ENCODE measurements at places on chromosomes 4 and X.

GRCh38 chr4:124642846-124643245 lies 69.7 kb downstream of the ANKRD50 start:
- no peak for DNase-seq

- DNase-seq, result peak; percentile 19
These were observed 139.2 kb downstream of the PCDH18 start for GRCh38 chr4:137393044-137393443.

GRCh38 chr4:181676546-181676945 lies 566.7 kb upstream of the TENM3 start:
- DNase-seq, result no peak

DNA sequence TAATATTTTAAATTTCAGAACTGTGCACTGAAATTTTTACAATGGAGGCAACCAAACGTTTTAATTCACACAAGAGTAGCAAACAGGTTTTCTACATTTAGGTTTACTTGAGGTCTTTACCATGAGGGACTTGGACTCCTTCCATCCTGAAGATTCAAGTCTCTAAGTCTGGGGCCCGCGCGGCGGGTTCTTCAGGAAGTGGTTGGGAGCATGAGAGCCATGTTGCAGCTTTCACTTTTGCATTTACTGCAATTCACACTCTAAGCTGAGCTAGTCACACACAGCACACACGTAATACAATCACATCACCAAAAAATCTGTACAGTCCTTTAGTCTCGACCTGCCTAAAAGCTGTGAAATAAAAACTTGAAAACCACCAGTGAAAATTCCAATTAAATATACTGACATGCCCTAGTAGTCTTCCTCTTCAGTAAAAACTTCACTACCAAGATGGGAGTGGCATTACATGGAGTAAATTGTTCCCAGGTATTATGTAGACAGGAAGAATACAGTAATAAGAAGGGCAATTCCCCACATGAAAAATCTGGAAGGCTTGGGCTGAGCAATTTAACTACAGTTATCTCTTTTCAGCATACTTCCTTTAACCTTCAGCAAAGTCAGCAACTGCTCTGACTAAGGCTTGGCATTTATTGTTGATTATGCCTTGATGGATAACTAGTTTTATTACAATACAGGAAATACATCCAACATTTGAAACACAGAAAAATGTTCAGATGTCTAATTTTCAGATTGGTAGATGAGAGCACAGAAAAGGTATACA lies 571.1 kb upstream of the DIPK2B start:
- no peak for DNase-seq

- no peak for DNase-seq
These were observed 69.9 kb upstream of the ESX1 start for GRCh38 chrX:104324461-104325212.

DNA sequence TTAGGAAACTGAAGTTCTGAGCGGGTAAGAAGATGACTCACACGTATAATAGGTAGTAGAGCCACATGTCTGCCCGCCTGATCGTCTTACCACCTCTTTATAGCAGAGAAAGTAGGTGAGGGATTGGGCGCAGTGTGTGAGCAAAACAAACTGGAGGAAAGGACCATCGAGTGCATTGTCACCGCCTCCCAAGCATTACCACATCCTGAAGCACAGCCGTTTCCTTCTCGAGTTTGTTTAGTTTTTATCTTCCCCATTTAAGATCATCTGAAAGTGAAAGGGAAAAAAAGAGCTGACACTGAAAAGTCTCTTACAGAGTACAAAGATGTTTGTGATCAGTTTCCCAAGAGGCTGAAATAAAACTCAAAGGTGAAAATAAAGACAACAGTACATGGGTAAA lies 14.8 kb downstream of the PDK3 start:
- no peak for DNase-seq

DNA sequence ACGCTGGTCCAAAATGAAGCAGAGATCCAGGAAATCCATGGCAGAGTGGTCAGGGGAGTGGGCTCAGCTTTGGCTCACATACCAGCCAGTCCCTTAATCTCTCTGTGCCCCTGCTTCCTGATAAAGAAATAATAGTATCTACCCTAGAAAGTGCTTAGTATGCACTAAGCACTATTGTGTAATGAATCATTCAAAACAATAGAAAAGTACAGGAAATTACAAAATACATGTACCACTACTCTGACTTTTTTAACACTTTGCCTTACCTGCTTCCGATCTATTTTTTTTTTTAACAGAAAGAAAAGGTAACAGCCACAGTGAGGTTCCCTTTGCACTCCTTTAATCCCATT lies 49.9 kb downstream of the TBC1D9 start:
- DNase-seq, result no peak

DNA sequence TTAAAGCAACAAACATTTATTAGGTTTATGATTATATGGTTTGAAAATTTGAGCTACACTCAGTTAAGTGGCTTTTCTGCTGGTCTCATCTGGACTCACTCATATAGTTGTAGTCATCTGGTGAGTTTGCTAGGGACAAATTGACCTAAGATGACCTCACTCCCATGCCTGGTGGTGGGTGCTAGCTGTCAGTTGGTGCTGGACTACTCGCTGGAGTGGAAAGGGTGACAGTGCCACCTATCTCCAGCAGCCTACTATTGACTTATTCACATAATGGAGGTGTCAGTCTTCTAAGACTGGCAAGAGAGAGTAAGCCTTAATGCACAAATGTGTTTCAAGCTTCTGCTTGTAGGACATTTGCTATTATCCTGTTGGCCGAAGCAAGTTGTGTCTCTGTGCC lies 88.2 kb downstream of the TASL start:
- DNase-seq, result peak; percentile 14

All from SK-N-DZ (cell line).